Endodermal cell (in vitro differentiated cells): ENCODE measurements at places on chromosomes 2 and 18.

DNA sequence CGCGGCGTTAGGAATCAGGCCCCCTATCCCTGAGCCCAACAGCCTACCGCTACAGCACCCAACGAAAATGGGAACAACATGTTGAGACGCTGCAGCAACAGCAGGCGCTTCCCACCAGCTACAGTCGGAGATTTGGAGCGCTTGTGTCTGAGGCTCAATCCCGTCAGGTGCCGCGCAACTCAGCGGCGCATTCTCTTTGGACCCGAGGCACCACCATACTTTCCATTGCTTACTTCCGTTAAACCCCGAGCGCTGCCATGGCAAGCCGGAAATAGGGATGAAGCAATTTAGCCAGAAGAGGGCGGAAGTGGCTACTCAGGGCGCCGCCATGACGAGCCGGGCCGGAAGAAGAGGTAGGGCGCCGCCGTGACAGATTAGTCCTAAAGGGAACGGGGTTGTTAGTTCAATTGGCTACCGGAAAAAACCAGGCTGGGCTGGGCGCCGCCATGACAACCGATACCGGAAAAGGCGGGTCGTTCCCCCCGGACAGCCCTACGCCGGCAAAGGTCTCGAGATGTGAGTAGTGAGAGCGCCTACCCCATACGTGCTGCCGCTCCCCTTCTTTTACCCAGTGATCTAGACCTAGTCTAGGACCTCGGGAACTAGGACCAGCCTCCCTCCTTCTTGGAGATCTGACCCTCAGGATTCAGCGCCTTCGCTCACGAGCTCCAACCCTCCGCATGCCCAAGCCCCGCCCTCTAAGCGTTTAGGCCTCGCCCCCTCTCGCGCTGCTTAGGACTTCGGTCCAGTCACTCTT lies at the start of gene CHCHD5:
TSS of gene CHCHD5 (plus strand) at position 476 of the 757 bp plus-strand sequence. CDS start at position 515, 39 bp downstream.
- peak; percentile 97 for DNase-seq

GRCh38 chr2:41873102-41874031 lies 174.5 kb upstream of the PKDCC start:
- DNase-seq, result no peak

DNA sequence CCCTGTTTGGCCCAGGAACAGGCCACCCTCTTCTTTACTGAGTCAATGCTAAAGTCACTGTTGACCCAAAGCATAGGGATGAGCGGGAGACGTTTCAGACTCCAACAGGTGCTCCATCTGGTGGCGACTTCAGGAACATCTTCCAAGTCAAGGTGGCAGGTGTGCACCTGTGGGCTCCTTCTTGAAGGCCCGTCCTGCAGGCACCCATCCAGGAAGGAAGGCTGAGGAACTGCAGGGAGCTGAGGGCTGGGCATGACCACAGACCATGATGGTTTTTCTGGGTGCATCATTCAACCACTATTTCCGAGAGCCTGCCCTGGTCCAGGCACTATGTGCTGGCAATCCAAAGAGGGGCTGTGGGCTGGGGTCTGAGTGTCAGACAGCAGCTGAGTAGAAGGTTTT lies 142.8 kb downstream of the NDUFA10 start:
- peak; percentile 93 for DNase-seq

DNA sequence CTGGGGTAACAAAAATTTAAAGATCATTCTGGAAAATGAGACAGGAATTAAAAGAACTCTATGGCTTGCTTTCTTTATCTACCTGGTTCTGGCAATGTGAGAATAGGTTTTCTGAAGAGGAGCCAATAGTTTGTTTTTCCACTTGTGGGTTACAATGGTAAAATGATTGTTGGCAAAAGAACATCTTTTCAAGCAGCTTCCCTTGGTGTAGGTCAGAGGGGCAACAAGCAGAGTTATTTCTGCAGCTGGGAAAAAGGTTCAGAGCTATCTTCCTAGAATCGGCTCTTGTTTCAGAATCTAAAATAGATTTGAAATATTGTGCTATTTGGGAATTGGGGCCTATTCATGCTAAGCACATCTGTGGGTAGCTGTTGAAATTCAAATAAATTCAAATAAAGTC lies 11.5 kb upstream of the TSPYL6 start:
- DNase-seq, result no peak

GRCh38 chr2:143471550-143471949 lies 342.3 kb downstream of the ARHGAP15 start:
- DNase-seq, result no peak

DNA sequence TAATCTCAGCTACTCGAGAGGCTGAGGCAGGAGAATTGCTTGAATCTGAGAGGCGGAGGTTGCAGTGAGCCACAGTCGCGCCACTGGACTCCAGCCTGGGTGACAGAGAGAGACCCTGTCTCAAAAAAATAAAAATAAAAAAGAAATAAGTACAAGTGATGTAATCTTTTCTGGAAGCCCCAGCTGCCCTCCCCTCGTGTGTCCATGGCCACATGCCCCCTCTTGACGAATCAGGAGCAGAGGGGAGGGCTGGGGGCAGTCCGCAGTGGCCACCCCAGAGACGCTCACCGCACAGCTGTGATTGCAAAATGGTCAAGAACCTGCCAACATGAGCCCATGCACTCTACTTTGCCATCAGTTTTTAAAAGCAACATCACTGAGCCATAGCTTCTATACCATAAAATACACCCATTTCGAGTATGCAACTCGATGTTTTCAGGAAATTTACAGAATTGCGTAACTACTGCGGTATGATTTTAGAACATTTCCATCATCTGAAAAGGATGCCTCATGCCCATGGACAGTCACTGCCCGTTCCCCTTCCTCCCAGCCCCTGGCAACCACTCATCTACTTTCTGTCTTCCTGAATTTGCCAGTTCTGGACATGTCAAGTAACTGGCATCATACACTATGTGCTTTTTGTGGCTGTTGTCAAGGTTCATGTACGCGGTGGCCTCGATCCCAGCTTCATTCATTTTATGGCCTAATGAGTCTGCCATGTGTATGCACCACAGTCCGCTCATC lies 88.1 kb downstream of the NDUFA10 start:
- peak; percentile 17 for DNase-seq

GRCh38 chr2:71070294-71071093 lies 2.0 kb downstream of the NAGK start:
- peak; percentile 78 for DNase-seq

DNA sequence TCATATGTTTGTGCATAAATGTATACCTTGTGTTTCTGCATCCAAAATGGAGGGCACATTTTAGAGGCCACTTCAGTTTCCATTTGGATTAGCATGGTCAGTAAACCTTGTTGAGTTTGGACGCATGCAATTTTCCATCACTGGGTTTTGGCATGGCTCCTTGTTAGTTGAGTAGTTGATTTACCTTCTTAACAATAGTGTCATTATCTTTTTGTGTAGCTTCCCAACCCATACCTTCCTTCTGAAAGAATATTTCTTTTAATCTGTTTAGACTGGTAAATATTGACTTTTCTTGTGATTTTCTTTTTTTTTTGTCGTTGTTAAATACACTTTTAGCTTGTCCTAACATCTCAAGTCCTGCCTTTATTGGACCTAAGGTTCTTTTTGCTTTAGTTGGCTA lies 15.5 kb downstream of the RPIA start:
- DNase-seq, result no peak

- no peak for DNase-seq
These were observed 73.5 kb downstream of the GLI2 start for GRCh38 chr2:120809151-120809550.

DNA sequence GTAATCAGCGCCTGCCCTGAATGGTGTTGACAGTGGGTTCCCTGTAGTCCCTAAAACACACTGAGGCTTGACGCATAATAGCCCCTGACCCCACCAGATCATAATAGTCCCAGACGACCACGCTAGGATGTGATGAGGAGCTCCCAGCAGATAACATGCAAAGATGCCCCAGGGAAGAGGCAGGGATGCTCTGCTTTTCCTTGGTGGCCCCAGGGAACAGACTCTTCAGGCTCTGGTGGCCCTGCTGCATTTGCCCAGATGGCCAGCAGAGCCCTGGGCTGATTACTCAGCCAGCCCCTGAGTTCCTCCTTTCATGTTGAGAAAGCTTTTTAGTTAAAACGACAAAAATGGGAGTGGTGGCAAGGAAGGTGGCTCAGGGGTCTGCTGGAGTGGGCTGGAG lies 5.9 kb upstream of the NCKAP5 start:
- no peak for DNase-seq

GRCh38 chr18:5890331-5891183 lies 4.8 kb downstream of the TMEM200C start:
- DNase-seq, result peak; percentile 87

DNA sequence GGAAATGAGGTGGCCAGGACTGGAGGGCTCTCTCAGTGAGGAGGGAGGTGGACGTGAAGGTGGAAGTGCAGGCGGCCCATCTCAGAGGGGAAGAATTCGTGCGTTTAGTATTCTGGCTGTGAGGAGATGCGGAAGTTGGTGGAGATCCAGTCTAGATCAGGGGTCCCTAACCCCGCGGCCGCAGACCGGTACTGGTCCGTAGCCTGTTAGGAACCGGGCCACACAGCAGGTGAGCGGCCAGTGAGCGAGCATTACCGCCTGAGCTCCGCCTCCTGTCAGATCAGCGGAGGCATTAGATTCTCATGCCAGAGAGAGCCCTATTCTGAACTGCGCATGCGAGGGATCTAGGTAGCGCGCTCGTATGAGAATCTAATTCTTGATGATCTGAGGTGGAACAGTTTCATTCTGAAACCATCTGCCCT lies 1.6 kb upstream of the FHOD3 start:
- DNase-seq, result no peak

- peak; percentile 31 for DNase-seq
These were observed 158.4 kb upstream of the FHL2 start for GRCh38 chr2:105557021-105557920.

- DNase-seq, result no peak
These were observed 96.4 kb downstream of the EN1 start for GRCh38 chr2:118750959-118751565.

DNA sequence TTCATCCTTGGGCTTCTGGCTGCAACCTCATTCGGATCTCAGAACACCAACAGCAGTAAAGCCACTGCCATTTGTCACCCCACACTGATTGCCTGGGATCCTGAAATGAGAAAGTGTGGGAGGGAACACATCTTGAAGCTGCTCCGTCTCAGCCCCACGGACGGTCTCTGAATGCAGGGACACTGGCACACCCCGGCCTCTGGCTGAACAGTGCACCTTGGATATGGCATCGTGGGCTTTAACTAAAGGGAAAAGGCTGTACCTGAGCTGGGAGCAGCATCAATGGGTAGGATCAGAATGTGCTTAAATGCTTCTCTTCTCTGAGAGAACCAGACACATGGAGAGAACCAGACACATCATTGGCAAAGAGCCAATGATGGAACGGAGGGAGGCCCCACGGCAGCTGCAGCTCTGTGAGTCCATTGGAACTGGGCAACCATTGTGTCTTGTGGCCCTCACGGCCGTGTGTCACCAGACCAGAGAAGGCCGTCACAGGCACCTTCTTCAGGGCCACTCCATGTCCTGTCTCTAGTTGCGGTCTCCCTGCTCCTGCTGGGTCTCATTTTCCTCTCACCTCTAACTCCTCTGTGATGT lies 193.4 kb upstream of the MYT1L start:
- no peak for DNase-seq

- peak; percentile 58 for DNase-seq
These were observed 4.7 kb downstream of the CDK5R2 start for GRCh38 chr2:218964041-218964771.

DNA sequence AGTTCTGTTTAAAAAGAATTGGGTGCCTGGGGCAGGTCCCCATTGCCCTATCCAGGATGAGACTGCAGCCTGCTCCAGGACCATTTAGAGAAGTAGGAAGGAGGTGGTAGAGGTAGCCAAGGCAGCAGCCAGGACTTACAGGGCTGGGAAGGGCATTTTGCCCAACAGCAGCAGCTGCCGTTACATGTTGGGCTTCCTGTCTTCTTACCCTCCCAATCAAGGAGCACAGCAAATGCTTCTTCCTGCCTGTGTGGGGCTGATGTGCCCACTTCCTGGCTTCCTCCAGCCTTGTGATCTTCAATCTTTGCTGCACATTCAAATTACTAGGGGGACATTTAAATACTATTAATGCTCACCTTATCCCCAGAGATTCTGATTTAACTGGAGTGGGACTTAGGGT lies 112.0 kb downstream of the QPCT start:
- no peak for DNase-seq

DNA sequence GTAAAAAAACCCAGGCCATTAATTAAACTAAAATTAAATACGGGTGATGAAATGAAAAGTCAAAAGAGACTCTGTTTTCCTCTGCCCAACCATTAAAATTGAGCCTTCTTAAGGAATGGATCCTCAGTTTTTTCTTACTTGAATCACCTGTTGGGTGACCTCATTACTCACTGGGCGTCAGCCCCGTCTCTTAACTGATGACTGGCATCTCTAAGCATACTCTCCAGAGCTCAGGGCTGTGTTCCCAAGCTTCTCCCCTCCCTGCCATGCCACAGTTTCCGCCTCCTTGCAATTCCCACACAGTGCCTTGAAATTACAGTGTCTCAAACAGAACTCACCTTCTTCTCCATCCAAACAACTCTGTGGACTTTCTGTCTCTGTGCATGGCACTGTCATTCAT lies 421.1 kb upstream of the CELF4 start:
- DNase-seq, result no peak

GRCh38 chr2:228777855-228778355 lies 493.2 kb downstream of the PID1 start:
- DNase-seq, result no peak

DNA sequence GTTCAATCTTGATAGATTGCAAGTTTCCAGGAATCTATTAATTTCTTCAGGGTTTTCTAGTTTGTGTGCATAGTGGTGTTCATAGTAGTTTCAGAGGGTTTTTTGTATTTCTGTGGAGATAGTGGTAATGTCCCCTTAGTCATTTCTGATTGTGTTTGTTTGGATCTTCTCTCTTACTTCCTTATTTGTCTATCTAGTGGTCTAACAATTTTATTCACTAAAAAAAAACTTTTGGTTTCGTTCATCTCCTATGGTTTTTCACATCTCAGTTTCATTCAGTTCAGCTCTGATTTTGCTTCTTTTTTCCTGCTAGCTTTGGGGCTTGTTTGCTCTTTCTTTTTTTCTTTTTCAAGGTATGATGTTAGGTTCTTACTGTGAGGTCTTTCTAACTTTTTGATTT lies 94.5 kb downstream of the SNTG2 start:
- no peak for DNase-seq

- no peak for DNase-seq
These were observed 2.2 kb downstream of the STAMBP start for GRCh38 chr2:73830871-73831401.

DNA sequence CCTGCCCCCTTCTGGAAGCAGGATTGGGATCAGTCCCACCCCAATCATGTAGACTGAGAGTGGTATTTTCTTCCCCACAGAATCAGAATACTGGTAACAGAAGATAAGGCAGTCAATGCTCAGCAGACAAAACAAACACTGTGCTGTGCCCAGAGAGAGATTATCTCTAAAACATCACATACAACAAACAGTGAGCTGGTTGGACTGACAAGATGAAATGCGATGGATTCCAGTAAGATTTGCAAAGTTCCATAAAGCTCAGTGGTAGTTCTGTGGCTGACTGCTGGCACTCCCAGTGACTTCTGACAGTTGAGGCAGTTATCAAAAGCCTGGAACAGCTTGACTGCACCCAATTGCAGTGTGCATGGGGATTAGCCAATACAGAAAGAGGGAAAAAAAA lies 311.5 kb upstream of the MGAT5 start:
- DNase-seq, result no peak

GRCh38 chr2:417006-417405 lies 129.1 kb upstream of the ALKAL2 start:
- DNase-seq, result no peak
